ENCODE measurements at places on chromosomes 11 and 22. TPM values are rescaled to one million over a fixed set of nuclear protein-coding genes. Genes with fewer than 3 reads are reported as not detected.

DNA sequence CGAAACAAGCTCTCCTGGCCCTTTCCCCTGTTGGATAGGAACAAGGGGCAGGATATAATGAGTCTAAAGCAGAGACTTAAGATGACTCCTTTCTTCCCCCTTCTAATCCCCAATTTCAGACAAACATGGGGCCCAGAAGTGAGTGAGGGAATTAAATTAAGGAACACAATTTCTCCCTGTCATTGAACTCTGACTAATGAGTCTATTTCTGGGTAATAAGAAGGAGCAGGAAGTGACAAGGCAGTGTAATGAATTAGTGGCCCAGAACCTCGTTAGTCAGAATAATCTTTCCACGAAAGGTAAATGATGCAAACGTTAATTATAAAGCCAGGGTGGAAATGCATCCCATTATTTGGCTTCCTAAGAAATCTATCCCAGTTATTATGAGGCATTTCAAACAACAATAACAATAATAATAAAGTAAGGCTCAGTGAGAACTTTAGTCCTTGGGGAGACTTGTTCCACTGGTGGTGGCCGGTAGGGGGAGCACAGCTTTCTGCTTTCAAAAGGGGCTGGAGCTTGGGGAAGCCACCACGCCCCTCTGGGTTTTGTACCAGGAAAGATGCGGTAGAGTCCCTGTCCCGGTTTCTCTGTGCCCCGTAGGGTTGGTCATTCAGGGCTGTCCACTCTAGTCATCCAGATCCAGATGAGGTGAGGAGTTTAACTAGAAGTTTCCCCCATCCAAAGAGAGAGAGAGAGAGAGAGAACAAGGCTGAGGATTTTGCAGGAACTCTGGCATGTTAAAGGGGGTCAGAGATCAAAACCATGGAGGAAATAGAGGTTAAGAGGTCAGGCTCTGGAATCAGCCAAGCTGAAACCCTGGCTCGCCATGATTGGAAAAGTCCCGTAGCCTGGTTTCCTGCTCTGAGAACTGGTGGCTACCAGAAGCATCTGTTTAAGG lies 298.3 kb downstream of the NTM start:
- no peaks in the 10 kb centered on the region for H3K4me1 ChIP-seq
- H3K27me3 ChIP-seq: no peaks in the 10 kb centered on the region
- H3K27ac ChIP-seq: no peak overlapping the region

DNA sequence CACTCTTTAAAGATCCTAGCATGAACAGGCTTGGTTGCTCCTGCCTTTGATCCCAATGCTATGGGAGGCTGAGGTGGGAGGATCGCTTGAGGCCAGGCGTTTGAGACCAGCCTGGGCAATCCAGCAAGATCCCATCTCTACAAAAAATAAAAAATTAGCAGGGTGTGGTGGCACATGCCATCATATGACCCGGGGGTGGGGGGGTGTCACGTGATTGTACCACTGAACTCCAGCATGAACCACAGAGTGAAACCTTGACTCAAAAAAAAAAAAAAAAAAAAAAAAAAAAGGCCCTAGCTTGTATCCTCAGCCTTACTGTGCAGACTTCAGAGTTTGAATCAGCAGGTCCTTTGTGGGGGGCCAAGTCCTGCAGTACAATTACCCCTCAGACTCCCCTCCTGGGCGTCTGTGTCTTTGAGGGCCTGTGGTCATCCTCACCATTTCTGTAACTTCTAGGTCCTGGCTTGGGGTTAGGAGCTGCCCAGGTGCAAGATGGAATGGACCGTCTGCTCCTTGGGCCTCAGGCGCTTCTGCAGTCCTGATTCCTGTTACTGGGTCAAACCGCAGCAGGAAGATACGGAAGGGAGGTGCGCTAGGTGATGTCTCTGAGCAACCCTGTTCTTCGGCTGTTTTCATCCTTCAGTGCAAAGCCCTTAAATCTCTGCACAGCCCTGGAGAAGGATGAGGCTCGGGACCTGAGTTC lies 208.1 kb downstream of the CTTN start:
- H3K27ac ChIP-seq: no peak overlapping the region
- H3K4me1 ChIP-seq: no peaks in the 10 kb centered on the region
- no peak for DNase-seq
- H3K27me3 ChIP-seq: no peaks in the 10 kb centered on the region
- H3K4me3 ChIP-seq: no peak overlapping the region

DNA sequence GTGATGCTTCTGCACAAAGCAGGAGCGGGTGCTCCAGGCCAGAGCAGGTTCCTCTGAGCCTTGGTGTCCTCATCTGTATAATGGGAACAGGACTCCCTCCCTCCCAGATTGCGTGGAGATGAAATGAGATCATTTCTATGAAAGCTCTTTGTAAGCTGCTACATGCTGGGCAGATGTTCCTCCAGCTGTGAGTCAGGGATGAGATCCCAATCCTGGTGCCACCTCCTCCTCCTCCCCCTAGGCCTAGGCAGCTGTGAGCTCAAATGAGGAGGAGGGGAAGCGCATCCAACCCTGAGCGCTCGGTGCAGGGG lies 7.0 kb upstream of the CABP2 start:
- no peaks in the 10 kb centered on the region for H3K27me3 ChIP-seq
- no peak for DNase-seq
- H3K4me3 ChIP-seq: no peak overlapping the region
- no peak overlapping the region for H3K27ac ChIP-seq
- no peaks in the 10 kb centered on the region for H3K36me3 ChIP-seq

- DNase-seq: no peak
- H3K27ac ChIP-seq: no peak overlapping the region
- H3K4me1 ChIP-seq: no peaks in the 10 kb centered on the region
- H3K36me3 ChIP-seq: no peaks in the 10 kb centered on the region
- no peaks in the 10 kb centered on the region for H3K27me3 ChIP-seq
These were observed 44.2 kb downstream of the CCDC81 start for GRCh38 chr11:86418917-86419316.

DNA sequence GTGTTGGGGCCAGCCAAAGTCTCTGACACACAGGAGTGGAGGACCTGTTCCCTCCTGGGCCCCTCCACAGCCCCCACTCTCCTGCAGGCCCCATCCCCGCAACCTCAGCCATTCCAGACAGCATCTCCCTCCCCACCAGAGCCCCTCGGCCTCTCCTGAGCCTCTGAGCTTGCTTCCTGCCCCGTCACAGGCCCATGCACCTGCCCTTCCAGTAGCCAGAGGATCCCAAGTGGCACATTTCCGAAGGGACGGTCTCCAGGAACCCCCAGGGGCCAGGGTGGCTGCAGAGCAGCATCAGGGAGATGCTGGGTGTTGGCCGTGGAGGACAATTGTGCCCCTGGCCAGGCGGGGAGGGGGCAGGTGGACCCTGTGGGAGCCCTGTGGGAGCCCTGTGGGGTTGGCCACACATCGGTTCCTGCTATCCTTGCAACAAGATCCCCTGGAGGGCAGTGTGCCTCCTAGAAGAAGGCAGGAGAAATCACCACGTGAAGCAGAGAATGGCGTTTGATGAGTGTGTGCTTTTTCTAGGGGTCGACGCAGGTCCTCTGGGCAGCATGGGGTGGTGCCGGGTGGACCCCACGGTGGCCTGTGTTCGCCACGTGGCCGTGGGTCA lies 45.3 kb upstream of the PPARA start:
- peak overlapping the region; percentile 89 for H3K27ac ChIP-seq
- DNase-seq: no peak
- H3K4me1 ChIP-seq: peaks cover 93% of the 10 kb centered on the region

- H3K27ac ChIP-seq: no peak overlapping the region
- no peak for DNase-seq
- no peak overlapping the region for H3K4me3 ChIP-seq
- no peaks in the 10 kb centered on the region for H3K4me1 ChIP-seq
- no peaks in the 10 kb centered on the region for H3K36me3 ChIP-seq
These were observed 146.4 kb upstream of the UBASH3B start for GRCh38 chr11:122509091-122509490.

DNA sequence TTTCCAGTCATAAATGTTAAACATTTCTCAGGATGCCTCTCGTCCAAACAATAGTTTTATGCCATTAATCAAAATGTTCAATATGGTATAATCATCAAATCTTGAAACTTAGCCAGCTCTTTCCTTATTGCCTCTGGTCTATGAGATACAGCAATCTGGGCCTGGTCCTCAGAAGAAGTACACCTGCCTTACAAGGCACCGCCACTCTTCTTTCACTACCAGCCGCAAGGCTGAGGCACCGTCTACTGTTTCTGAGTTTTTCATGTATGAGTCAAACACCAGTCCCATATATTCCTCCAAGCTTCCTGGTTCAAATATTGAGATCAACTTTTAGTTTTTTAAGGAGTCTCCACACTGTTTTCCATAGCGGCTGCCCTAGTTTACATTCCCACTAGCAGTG lies 600.6 kb upstream of the FAT3 start:
- no peaks in the 10 kb centered on the region for H3K27me3 ChIP-seq
- H3K27ac ChIP-seq: no peak overlapping the region
- DNase-seq: no peak
- H3K4me3 ChIP-seq: no peak overlapping the region
- no peaks in the 10 kb centered on the region for H3K36me3 ChIP-seq

GRCh38 chr11:8731647-8732323 lies 49.2 kb downstream of the RPL27A start:
- no peak overlapping the region for H3K27ac ChIP-seq
- H3K4me3 ChIP-seq: no peak overlapping the region
- no peaks in the 10 kb centered on the region for H3K27me3 ChIP-seq
- H3K4me1 ChIP-seq: peaks cover 3% of the 10 kb centered on the region

- no peak overlapping the region for H3K27ac ChIP-seq
- peaks cover 63% of the 10 kb centered on the region for H3K27me3 ChIP-seq
- no peak for DNase-seq
- H3K36me3 ChIP-seq: no peaks in the 10 kb centered on the region
These were observed 94.3 kb downstream of the FEZ1 start for GRCh38 chr11:125401746-125402145.

GRCh38 chr22:50034126-50035081 lies 21.8 kb upstream of the IL17REL start:
- no peaks in the 10 kb centered on the region for H3K36me3 ChIP-seq
- H3K27me3 ChIP-seq: no peaks in the 10 kb centered on the region
- H3K27ac ChIP-seq: no peak overlapping the region
- no peak overlapping the region for H3K4me3 ChIP-seq
- no peaks in the 10 kb centered on the region for H3K4me1 ChIP-seq

- H3K27me3 ChIP-seq: no peaks in the 10 kb centered on the region
- DNase-seq: no peak
- no peaks in the 10 kb centered on the region for H3K4me1 ChIP-seq
- no peak overlapping the region for H3K4me3 ChIP-seq
- no peak overlapping the region for H3K27ac ChIP-seq
- H3K36me3 ChIP-seq: no peaks in the 10 kb centered on the region
These were observed 3.5 kb downstream of the OR5P2 start for GRCh38 chr11:7793233-7793632.

DNA sequence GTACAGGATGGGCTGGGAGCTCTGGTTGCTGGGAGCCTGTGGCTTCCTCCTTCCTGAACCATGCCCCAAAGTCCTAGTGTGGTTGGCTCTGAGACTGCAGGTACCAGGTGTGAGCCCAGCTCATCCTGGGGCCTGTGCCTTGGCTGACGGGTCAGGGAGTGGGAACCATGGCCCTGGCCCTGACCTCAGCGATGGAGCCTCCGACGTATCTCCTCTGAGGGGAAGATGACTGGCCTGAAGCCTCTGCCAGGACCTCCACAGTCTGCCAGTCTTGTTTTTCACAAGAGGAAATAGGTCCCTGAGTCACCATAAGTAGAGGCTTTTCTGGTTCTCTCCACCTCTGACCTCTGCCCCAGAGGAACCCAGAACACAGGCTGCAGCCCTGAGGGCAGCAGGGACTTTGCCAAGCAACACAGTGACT lies 3.4 kb downstream of the RCE1 start:
- peaks cover 10% of the 10 kb centered on the region for H3K36me3 ChIP-seq
- peaks cover 29% of the 10 kb centered on the region for H3K4me1 ChIP-seq
- H3K27me3 ChIP-seq: no peaks in the 10 kb centered on the region
- no peak for DNase-seq
- no peak overlapping the region for H3K27ac ChIP-seq

GRCh38 chr11:121369366-121369765 lies 76.8 kb downstream of the SC5D start:
- no peak for DNase-seq
- no peak overlapping the region for H3K27ac ChIP-seq
- no peak overlapping the region for H3K4me3 ChIP-seq
- no peaks in the 10 kb centered on the region for H3K4me1 ChIP-seq

- H3K27ac ChIP-seq: no peak overlapping the region
- no peaks in the 10 kb centered on the region for H3K36me3 ChIP-seq
- no peaks in the 10 kb centered on the region for H3K27me3 ChIP-seq
- no peak for DNase-seq
- no peak overlapping the region for H3K4me3 ChIP-seq
- no peaks in the 10 kb centered on the region for H3K4me1 ChIP-seq
These were observed 99.2 kb downstream of the STIM1 start for GRCh38 chr11:3954448-3955298.

DNA sequence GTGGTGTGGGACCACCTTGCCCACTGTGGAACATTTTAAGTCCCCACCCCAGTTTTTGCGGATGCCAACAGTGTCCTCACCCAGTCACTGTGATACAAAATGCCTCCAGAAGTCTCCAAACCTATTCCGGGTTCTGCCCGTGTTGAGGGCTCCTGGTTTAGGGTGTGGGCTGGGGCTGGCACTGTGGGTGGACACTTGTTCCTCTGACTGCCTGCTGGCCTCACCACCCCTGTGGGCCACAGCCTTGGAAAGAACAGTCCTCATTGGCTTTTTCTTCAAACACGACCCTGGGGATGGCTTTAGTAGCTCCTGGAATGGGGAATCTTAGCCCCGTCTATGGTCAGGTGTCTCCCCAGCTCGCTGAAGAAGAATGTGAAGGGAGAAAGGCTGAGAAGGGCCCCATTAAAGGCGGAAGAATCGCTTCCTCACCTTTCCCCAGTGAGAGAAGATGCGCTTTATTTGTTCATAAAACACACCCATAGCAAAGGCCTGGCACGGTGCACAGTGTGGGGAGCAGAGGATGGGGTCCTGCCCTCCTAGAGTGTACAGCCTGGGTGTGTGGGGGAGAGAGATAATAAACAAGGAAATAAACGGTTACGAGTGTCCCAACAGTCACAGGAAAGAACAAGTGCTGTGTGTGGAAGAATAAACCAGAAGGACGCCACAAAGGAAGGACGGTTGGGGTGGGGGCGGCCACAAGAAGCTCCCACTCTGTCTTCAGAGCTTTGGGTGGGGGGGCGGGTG lies 91.6 kb upstream of the SLC22A12 start:
- no peak overlapping the region for H3K4me3 ChIP-seq
- no peaks in the 10 kb centered on the region for H3K36me3 ChIP-seq
- no peak overlapping the region for H3K27ac ChIP-seq

Gene CSF2RB
- not detected for total RNA-seq

Gene NXPE2
- total RNA-seq: not detected

Gene ENTHD1
- total RNA-seq: not detected

Gene OR51B4
- total RNA-seq: not detected

Gene KCTD14
- total RNA-seq: 19.3 TPM

Gene NXPE4
- not detected for total RNA-seq

Gene MYBPC3
- not detected for total RNA-seq

Gene SCGB2A2
- total RNA-seq: not detected

Measured in Panc1 (cell line).